ENCODE measurements at places on chromosomes 11 and 22. TPM values are rescaled to one million over a fixed set of nuclear protein-coding genes. Genes with fewer than 3 reads are reported as not detected.

- no peak for DNase-seq
Measured at GRCh38 chr22:26709617-26710390, 52.4 kb downstream of the MIAT start.

GRCh38 chr22:45772743-45773142, 101.1 kb downstream of the ATXN10 start:
- no peak for DNase-seq

DNA sequence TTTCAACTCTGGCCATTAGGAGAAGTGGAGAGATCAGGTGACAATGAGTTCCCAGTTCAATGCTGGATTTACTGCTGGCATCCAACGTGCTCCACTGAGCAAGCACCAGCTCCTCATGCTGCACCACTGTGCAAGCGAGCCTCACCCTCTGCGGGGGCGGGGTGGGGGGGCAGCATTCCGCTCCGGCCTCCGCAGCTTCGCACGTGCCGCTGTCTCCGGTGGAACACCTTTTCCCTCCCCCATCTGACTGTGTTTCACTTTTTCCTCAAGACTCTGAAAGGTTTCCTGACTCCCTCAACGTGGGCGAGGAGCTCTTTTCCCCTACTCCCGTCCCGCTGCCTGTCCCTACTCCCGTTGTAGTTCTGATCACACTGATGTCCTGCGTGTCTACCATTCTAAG, 835 bp upstream of the RHOD start:
- DNase-seq, result no peak

DNA sequence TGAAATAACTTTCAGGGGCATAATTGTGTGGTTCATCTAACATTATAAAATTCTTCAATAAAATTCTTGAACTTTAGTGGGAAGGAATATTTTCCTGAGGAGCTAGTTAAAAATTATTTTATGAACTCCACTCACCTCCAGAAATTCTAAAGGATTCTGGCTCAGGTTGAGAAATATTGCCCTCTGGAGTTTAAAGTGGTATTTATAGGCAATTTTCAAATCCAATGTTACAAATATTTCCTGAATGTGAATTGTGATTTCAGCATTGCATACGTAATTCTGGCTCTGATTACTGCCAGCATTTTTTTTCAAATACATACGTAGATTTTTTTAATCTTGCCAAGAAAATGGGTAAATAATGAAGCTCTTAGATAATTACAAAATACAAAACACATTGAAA, 598.2 kb upstream of the ANO3 start:
- no peak for DNase-seq

CFAP300 gene
- not detected for total RNA-seq
